ENCODE measurements at places on chromosomes 16 and 17.
A peak's percentile ranks its signal among the peaks of the same experiment; 100 is the strongest.

GRCh38 chr17:17666111-17666714, 15.0 kb upstream of the RAI1 start:
- no peak for DNase-seq

- DNase-seq, result no peak
These were observed 32.2 kb downstream of the SLC12A3 start for GRCh38 chr16:56897026-56897799.

- no peak for DNase-seq
These were observed 9.0 kb downstream of the KCTD13 start for GRCh38 chr16:29916979-29917378.

DNA sequence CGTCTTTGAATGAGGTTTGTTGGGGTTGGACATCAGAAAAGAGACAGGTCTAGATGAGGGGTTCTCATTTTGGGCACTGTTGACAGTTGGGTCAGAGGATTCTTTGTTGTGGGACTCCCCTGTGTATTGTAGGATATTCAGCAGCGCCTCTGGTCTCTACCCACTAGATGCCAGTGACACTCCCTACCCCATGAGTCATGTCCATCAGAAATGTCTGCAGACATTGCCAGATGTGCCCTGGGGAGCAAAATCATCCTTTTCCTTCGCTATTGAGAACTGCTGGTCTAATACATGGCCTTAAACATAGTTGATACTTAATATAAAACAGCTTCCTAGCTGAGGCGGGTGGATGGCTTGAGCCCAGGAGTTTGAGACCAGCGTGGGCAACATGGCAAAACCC, 3.1 kb downstream of the ABAT start:
- no peak for DNase-seq

DNA sequence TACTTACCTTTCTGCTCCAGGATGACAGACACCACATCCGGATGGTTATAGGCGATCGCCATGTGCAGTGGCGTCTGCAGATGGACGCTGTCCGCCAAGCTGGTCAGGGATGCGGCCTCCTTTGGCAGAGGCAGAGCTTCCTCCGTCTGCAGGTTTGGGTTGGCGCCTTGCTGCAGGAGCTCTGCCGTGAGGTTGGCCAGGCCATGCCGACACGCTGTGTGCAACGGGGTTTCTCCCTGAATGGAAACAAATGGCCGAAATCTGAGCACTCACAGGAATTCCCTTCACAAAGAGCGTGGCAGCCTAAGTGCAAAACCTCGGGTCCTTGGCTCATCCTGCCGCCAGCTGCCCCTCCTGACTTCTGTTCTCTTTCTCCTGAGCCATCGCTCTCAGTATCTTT, 41.8 kb downstream of the CYB5D2 start:
- DNase-seq, result no peak

DNA sequence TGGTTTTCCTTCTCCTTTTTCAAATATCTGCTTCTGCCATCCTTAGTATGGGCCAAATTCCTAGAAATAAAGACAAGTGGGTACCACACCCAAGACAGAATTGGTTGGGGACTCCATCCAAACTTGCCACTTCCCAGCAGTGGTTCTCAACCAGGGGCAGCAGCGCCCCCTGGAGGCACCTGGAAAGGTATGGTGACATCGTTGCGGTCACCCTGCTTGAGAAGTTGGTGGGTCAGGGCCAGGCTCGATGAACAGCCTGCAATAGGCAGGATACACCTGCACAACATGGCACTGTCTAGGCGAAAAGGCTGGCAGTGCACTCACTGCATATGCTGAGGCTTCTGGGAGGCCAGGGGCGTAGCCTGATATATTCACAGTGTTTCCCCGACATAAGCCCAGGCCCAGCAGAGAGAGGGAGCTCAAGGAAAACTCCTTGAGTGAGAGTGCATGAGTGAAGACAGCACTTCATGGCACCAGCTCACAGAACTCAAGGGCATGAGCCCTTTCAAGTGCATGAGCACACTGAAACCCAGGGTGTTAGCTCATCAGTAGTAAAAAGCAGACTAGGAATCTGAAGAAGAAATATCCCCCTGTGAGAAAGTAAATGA, 57.7 kb downstream of the CMC2 start:
- DNase-seq, result no peak

- no peak for DNase-seq
These were observed 18.5 kb downstream of the PLLP start for GRCh38 chr16:57265850-57266530.

DNA sequence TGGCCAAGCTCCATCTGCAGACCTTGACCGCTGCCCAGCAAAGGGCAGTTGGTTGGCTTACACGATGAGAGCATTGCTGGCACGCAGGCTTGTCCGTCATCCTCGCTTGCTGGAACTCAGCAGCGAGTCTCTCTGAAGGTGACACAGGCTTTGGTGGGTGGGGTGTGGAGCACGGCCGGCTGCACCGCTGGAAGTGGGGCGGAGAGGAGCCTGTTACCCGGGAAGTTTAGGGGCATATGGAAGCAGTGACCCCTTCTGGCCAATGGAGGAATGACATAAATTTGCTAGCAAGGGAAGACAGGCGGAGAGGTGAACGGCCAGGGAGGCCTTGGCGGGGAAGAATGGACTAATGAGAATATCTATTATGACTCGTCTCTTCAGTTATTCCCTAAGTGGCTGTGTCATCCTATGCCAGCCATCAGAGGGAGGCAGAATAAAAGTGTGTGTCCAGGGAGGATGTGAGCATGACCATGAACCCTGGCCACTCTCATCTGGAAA, 65.9 kb upstream of the SDK2 start:
- peak; percentile 31 for DNase-seq

- DNase-seq, result no peak
These were observed 37.7 kb downstream of the ULK2 start for GRCh38 chr17:19830061-19830460.

DNA sequence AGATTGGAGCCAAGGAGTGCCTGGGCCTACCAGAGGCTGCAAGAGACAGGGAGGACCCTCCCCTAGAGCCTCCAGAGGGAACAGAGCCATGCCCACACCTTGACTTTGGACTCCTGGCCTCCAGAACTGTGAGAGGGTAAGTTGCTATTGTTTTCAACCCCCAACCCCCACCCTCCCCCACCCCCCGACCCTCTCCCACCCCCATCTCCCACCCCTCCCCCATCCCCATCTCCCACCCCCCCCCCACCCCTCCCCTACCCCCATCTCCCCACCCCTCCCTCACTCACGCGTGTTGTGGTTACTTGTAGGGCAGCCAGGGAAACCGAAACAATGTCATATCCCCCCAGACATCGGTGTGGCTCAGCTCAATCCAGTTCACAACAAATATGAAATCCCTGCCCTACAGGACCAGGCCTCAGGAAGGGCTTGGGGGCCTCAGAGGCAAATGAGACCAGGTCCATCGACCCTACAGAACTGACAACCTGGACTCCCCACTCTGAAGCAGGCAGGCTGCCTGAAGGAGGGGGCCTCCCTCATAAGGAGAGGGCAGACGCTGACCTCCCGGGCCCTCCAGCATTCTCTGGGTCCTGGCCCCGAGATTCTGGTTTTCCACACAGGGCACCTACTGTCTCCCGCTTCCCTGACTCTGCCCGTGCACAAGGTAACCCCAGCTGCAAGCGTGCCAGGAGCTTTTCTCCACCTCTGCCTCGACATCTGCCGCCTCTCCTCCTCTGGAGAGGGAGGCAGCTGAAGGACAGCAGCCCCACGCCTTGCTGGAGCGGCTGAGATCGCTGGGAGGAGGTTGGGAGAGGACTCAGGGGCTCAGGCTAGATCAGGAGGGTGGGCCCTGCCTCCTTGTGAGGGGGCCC, 3.0 kb upstream of the ZCCHC14 start:
- no peak for DNase-seq

DNA sequence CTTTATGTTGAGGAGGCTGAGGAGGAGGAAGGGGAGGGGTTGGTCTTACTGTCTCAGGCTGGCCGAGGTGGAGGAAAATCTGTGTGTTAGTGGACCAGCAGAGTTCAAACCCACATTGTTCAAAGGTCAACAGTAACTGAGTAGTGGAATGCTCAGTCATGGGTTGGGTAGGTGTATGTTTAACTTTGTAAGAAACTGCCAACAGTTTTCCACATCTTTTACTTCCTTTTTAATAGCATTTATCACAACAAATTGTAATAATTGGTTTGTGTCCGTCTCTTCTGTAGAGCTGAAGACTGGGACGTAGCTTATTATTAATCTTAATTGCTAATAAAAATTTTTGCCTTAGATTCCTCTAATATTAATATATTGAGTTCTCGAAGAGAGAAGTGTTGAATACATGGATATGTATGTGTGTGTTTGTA, 5.3 kb downstream of the ATP6V0A1 start:
- no peak for DNase-seq

DNA sequence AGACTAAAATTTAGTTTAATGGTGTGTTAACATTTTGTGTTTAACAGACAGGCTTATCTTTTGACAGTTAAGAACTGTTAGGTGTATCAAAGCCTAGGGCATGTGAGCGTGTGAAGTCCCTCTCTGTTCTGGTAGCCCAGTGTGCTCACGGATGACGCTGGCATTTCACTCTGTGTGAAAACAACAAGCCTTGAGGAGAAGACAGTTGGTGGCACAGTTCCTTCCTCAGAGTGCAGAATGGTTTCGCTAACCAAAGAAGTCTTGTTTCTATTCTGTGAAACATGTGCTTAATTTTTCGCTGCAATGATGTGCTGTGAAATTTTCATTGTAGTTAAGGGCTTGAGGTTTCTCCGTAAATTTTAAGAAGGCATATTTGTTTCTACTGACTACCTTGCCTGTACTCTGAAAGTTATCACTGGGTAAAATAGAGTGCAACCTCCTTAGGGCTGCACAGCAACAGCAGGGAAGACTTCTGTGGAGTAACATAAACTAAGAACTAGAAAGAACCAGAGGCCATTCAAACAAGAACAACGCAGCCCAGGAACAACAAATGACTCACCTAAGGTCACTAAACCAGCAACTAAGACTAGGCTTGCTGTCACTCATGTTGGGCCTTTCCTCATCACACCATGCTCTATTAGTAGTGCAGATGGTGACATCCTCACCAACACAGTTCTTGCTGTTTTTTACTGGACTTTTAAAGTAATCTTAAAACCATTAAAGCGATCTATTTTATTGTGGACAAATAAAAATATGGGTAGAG, 33.4 kb downstream of the BRD7 start:
- DNase-seq, result no peak

- peak; percentile 40 for DNase-seq
These were observed 55.9 kb downstream of the FOXL1 start for GRCh38 chr16:86634292-86634691.

DNA sequence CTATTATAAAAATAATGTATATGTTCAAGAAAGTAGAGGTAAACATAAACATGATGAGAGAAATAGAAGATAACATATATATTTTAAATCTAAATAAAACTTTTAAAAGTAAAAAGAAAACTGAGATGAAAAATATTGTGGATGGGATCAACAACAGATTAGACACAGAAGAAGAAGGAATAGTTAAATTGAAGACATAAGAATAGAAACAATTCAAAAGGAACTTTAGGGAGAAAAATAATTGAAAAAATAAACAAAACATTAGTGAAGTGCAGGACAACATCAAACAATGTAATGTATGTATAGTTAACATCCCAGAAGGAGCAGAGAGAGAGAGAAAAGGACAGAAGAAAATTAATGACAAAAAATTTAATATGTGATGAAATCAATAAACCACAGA, 228.1 kb upstream of the TNRC6C start:
- DNase-seq, result no peak

DNA sequence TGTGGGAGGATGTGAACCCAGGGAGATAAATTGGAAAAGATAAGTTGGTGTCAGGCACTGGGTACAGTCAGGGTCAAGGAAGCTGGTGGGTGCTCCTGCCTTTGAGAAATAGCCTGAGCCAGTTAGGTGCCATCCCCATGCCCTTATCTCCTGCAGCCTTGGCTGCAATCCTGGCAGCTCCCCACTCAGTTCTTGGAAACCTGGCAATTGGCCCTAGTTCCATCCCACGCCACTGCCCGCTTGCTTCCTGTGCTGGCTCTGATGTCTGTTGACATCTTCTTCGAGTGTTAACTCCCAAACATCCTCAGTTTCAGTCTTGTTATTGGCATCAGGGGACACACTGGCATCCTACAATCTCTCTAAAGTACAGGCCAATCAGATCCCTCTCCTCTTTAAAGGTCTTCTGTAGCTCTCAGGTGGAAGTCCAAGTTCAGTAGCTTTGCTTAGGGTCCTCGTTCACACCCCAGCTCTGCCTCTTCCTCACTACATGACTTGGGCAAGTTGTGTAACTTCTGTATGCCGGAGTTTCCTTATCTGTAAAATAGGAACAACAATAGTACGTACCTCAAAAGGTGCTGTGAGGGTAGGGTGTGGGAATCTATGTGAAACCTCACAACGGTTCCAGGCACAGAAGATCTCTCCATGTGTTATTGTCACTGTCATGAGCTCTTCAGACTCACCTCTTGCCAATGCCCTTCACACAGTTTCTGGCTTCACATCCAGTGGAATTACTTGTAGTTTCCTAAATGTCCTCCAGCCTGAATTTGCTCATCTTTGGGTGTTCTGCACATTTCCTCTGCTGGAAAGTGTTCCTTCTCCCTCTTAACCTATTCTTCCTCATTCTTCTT, 13.5 kb upstream of the PRKAR1A start:
- DNase-seq, result no peak

DNA sequence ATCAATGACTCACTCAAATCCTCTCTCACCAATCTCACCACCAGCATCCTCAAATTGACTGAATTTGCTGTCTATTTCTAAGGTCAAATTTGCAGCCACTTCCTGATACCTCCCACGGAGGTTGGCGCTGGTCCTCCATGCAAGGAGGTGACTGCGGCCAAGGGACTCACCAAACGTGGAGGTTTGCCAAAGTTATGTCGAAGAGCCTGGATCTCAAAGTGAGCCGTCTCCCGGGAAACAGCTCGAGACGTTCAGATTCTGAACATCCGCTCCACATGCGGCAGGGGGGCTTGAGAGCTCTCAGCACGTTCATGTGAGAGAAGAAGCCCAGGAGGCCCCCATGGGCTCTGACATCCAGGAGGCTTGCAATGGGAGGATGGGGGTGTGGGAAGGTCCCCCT, 22.6 kb downstream of the LGALS3BP start:
- peak; percentile 88 for DNase-seq

DNA sequence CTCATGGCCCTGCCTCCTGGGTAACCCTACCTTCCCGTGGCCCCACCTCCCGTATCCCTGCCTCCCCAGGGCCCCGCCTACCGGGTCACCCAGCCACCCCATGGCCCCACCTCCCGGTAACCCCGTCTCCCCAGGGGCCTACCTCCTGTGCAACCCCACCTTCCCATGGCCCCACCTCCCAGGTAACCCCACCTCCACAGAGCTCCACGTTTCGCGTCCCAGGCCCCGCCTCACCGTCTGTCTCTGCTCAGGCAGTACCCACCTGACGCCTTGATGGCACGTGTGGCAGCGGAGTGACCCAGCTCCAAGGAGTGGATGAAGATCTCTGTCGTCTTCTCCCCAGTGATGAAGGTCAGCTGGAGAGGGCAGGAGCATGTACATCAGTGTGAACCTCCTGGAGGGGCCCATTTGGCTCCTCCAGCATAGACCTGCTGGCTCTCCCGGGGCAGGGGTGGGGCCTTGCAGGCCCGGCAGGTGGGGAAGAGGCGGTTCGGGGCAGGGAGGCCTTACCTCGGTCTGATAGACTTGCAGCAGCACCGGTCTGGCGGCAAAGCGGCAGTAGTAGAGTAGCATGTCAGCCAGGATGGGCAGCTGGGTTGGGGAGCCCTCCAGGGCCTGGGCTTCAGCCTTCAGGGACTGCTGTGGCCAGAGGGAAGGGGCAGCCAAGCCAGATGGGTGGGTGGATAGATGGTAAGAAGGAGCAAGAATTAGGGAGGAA, 18.7 kb upstream of the PIK3R6 start:
- no peak for DNase-seq
